ENCODE measurements at places on chromosomes 4 and X. TPM values are rescaled to one million over a fixed set of nuclear protein-coding genes. Genes with fewer than 3 reads are reported as not detected.

Gene COPS4
- 43.5 TPM for total RNA-seq

Gene FRAS1
- total RNA-seq, result 23.1 TPM

DNA sequence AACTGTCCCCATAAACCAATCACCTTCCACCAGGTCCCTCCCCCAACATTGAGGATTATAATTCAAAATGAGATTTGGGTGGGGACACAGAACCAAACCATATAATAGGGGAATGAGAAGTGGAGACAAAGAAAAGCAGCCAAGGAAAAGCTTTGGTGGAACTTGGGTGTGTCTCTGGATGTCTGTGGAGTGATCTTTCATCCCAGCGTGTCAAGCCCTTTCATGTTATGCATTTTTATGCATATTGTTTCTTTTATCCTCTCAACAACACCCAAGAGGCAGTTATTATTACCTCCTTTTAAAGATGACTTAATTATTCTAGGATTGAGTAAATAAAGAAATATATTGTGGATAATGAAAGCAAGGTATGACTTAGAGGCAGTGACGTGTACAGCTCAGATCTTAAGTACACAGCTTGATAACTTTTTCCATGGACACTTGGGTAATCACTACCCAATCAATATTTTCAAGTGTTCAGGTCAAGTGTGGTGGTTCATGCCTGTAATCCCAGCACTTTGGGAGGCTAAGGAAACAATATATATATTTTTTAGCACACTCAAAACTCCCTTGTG, 42.6 kb upstream of the HOPX start:
- no peak for DNase-seq

- no peak for DNase-seq
Observed at GRCh38 chr4:23034731-23035130, 342.0 kb downstream of the GBA3 start.

GRCh38 chr4:72888331-72888730, 181.2 kb downstream of the COX18 start:
- no peak for DNase-seq

- no peak for DNase-seq
Observed at GRCh38 chrX:134186362-134187121, 50.4 kb upstream of the CCDC160 start.

- no peak for DNase-seq
Observed at GRCh38 chr4:105306820-105307219, 160.1 kb downstream of the TET2 start.

- no peak for DNase-seq
Observed at GRCh38 chrX:53695946-53696549, 9.5 kb upstream of the HUWE1 start.

GRCh38 chrX:5586726-5587125, 641.9 kb downstream of the NLGN4X start:
- no peak for DNase-seq

DNA sequence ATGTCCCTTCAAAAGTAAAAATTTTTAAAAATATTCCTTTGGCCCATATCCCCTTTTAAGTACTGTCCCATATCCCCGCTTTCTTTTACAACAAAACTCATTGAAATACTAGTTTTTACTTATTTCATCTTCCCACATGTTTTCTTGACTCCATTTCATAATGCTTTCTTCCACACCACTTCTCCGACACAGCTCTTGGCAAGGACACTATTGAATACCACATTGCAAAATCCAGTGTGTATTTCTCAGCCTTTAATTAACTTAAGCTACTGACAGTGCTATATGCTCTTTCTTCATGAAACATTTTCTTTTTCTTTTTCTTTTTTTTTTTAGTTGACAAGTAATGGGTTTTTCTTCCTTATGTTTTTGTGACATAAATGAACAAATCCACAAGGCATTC, 28.8 kb downstream of the PRDM8 start:
- DNase-seq, result no peak

GRCh38 chr4:168167714-168168284, 75.5 kb downstream of the ANXA10 start:
- DNase-seq, result no peak
